Liver (tissue), 10 donors: ENCODE measurements at places on chromosomes 16 and 17.

DNA sequence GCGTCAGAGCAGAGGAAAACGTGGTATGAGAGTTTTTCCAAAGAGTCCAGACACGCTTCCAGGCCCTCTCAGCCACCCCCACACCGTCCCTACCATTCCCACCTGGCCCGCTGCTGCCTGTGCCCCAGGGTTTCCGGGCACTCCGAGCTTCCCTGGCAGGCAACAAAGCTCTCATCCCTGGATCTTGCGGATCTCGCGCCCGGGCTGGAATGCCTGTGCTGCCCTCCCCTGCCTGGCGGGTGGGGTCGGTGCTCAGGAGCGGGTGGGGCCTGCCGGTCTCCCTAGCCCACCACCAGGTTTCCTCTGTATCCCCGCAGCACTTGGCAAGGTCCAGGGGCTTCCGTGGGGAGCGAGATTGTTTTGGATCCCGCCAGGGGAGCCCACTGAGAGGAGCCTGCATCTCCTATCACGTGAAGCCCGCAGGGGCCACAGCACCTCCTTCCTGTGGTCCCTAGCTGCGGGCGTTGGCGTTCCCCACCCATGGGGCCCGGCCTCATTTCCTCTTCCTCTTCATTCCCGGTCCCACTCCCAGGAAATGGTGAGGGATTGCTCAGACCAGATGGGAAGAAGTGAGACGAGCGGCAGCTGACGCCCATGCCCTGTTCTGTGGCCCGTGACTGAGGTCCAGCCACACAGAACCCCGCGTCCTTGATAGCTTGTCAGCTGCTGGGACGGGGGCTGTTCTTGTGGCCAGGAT, 11.0 kb downstream of the TBC1D24 start:
- no peak for DNase-seq

GRCh38 chr17:65092262-65092661, 35.7 kb upstream of the GNA13 start:
- no peak for DNase-seq

DNA sequence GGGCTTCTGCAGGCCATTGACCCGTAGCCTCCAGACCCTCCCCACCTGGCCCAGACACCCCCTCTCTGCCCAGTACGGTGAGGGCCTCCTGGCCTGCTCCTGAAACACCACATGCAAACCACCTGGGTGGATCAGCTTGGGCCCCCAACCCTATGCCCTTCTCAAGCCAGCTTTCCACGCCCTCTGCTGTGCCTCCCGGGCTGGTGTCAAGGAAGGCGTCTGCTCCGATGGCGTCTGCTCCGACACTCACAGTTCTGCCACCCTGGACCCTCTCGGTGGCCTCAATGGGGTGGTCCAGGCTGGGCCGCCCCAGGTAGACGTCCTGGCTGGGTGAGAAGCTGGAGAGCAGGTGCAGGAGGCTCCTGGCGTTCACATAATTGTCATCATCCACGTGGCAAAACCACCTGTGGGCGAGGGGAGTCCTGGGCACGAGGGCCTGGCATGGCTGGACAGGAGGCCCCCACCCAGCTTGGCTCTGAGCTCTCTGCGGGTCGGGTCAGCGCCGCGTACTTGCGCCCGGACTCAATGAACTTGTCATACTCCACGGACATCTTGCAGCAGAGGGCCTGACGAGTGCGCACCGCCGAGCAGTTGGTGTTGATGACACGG, 1.4 kb downstream of the RFNG start:
- DNase-seq, result no peak

GRCh38 chr17:5971969-5972368, 98.2 kb upstream of the WSCD1 start:
- DNase-seq, result no peak

DNA sequence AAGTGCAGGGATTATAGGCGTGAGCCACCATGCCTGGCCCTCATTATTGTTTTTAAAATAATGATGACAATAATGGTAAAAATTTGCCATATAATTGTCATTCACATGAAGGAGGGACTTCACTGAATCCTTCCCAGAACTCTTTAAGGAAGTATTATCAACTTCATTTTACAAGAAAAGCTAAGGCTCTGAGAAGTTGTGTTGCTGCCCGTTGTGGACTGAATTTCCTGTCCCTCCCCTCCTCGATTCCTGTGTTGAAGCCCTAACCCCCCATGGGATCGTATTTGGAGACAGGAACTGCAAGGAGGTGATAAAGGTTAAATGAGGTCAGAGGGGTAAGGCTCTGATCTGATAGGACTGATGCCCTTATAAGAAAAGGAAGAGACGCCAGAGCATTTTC, 458.0 kb downstream of the HAPSTR1 start:
- no peak for DNase-seq

DNA sequence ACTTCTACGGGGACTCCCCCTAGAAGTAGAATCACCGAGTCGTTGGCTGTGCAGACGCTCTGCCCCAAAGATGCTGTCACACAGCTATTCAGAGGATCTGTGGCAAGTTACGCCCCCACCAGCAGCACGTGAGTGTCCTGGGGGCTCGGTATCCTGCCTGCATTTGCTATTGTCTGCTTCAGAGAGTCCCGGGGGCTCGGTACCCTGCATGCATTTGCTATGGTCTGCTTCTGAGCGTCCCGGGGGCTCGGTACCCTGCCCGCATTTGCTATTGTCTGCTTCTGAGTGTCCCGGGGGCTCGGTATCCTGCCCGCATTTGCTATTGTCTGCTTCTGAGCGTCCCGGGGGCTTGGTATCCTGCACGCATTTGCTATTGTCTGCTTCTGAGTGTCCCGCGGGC, 23.8 kb upstream of the ZNF469 start:
- no peak for DNase-seq
